ENCODE measurements at places on chromosomes 3 and 15.

DNA sequence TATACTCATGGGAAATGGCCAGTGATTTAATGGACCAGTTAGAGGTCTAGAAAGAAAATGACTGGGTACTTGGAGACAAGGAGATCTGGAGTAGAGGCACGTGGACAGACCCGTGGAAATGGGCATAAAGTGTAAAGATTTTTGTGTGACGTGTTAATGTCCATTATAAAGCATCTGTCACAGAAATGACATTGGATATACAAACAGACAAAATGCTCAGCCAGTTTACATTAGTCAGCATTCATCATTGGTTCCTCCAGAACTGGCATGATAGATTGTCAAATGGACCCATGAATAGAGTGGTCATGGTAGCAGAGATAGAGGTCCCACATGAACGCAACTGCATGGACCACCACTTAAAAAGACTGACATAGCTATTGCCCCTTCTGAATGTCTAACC is 144.1 kb upstream of the GALNT15 start:
- DNase-seq: no peak

DNA sequence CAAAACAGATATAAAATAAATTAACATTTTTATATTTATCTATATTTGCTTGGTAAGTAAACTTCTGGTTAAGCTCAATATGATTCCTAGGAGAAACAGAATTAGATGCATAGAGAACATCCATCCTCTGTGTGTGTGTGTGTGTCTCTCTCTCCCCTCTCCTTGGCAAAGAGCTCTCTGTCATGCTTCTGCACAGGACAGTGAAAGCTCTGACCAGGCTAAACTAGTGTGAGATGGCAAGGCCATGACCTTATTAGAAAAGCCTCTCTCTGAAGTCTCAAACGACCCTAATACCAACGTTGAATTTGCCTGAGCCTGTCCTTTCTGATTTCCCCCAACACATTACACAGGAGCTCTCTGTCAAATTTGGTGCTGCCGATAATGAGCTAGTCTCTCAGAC is 746.0 kb downstream of the VGLL3 start:
- no peak for DNase-seq

DNA sequence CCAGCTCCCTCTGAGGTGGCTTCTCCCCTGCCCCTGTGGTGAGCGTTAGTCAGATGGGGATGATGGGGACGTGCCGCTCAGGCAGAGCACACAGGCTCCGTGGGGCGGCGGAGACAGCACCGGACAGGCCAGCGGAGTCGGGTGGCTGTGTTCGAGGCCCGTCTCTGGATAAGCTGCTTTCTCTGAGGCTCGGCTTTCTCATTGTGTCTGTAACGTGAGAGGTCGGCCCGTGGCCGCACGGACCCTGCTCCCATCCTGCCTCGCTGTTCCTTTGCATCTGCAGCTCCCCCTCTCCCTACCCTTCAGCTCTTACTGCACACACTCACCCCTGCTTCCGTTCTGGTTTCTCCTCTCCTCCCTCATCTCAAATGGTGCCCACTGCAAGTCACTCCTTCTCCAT is 62.5 kb downstream of the FAM43A start:
- DNase-seq: no peak

- DNase-seq: no peak
These were observed 963 bp upstream of the NTRK3 start for GRCh38 chr15:88257311-88258092.

DNA sequence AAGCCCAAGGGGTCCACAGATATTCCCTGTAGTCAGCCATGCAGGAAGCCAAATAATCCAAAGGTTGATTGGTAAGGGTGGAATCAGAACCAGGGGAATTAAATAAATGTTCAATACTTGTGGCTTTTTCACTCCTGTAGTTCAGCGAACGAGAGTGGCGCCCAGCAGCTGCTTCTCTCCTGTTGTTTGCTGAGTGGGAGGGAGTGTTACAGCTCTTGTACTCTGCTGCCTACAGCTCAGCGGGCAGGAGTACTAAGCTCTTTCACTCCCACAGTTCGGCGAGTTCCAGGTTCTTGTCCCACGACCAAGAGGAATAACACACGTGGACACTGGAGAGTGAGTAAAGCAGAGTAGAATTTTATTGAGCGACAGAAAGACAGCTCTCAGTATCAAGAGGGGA is 105.9 kb downstream of the MOBP start:
- DNase-seq: no peak

- peak; percentile 19 for DNase-seq
These were observed 5.7 kb upstream of the CNTN6 start for GRCh38 chr3:1087066-1087560.

DNA sequence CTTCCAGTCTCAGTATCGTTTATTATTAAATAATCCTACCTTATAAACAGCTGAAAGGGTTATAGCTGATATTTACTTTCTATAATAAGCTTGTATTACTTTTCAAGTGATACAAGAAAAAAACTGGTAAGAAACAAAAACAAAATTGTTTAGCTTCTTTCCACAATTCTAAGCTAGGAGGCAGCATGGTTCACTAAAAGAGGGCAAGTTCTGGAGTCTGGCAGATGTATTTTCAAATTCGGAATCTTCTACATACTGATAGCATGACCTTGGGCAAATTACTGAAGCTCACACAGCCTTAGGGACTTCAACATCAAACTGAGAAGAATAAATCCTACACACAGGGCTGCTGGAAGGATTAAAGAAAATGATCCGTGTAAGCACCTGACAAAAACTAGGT is 15.4 kb downstream of the C15orf62 start:
- DNase-seq: no peak

- no peak for DNase-seq
These were observed 2.7 kb upstream of the FNDC3B start for GRCh38 chr3:172036541-172037215.

- no peak for DNase-seq
These were observed 1.5 kb upstream of the NCK1 start for GRCh38 chr3:136860541-136860940.

DNA sequence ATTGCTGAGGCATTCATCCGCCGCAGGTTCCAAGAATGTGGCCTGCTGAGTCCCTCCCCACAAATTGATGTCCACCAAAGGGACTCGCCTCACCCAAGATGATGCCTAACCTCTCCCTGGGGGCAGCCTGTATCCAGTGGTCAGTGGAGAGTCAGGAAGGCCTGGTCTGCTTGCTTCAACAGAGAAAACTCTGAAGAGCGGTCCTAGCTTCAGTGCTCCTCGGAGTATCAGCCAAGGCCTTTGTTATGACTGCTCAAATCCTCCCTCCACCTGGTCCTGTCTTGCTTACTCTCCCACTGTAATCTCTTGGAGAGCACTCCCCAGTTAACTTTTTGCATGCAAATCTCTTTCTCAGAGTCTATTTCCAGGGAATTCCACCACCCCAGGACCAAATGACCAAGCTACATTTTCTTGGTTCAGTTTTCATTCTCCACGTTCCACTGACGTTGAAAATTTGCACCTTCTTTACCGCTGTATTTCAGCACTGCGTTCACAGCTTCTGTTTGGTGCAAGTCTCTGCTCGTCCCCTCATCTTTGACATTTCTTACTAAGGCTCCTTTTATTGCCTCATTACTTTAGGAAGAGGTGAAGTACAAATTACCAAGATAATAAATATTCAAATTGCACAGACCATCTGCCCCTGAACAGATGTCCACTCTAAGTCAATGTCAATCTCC is 22.3 kb downstream of the CMTM7 start:
- DNase-seq: no peak

DNA sequence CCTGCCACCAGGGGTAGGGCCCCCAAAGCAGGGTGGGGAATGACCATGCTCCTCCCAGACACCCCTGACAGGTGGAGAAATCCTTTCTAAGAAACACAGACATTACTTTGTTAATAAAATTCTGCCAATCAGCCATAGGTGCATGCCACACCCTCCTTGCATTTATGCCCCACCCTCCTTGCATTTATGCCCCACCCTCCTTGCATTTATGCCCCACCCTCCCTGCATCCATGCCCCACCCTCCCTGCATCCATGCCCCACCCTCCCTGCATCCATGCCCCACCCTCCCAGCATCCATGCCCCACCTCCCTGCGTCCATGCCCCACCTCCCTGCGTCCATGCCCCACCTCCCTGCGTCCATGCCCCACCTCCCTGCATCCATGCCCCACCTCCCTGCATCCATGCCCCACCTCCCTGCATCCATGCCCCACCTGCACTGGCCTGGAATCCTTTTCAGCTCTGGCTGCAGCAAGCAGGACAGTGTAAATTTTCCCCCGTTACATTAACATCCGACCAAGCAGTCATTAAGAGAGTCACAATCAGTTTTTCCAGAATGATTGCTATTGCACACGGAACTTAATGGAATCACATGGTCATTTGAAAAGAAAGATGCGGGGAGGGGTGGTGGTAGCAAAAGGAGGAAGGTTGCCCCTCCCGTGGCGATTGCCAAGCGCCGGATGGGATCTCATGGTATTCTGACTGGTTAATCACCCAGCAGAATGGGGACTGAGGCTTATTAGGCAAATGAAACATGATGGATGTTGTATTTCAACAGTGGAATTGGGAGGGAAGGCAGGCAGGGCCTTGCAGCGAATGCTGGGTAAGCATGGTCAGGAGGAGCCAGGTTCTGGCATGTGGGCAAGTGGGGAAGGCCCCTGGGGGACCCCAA is 91.2 kb downstream of the TLE3 start:
- no peak for DNase-seq

GRCh38 chr3:126355777-126356372 is 1.3 kb downstream of the KLF15 start:
- DNase-seq: no peak

DNA sequence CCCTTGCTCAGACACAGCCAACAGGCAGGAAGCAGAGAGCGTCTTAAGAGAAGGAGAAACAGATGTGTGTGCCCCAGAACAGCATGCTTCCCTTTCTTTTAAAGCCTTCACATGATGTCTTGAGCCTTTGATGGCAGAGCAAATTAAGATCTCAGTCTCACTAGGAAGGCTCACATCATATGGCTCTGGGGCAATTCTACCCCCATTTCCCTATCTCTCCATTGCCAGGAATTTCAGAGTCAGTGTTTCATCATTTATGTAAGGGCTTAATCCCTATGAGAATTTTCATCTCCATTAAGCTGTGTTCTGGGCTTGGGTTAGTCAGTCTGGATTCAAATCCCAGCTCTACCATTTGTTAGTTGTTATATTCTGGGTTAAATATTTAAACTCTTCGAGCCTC is 41.4 kb upstream of the GLCE start:
- no peak for DNase-seq

DNA sequence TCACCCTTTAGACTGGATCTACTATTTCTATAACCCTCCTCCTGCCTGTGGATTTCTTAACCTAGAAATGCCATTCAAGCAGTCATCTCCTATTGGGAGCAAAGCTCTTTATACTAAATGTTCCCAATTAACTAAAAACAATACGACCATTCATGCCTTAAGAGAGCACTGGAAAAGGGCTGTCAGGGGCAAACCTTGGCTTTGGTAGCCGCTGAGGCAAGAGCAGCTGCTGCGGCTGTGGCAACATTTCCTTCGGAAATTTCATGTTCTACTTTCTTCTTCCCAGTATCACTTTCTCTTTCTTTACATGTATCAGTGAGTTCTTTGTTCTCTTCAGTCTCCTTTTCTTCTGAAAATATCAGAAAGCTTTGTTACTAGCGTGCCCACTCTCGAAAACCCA is 56.3 kb upstream of the CSPG5 start:
- no peak for DNase-seq

DNA sequence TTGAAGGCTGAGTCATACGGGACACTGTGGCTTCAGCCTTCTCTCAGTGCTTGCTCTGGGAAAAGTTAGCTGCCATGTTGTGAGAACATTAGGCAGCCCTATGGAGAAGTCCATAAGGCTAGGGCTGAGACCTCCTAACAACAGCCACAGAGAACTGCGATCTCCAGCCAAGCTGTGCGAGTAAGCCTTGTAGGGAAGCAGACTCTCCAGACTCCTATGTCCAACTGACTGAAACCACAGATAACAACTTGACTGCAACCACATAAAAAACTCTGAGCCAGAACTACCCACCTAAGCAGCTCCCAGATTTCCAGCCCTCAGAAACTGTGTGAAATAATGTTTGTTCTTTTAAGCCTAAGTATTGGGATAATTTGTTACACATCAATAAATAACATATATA is 40.7 kb downstream of the DENND6A start:
- no peak for DNase-seq

DNA sequence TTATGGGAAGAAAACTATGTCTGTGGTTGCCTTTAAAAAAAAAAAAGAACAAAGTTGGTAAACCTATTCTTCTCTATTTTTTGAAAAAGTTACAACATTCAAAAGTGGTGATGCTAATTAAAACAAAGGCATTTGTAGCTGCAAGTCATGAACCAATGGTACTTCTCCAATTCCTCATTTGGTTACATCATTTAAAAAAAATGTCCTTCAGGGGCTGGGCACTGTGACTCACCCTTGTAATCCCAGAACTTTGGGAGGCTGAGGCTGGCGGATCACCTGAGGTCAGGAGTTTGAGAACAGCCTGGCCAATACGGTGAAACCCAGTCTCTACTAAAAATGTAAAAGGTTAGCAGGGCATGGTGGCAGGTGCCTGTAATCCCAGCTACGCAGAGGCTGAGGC is 574.6 kb downstream of the VGLL3 start:
- DNase-seq: no peak

DNA sequence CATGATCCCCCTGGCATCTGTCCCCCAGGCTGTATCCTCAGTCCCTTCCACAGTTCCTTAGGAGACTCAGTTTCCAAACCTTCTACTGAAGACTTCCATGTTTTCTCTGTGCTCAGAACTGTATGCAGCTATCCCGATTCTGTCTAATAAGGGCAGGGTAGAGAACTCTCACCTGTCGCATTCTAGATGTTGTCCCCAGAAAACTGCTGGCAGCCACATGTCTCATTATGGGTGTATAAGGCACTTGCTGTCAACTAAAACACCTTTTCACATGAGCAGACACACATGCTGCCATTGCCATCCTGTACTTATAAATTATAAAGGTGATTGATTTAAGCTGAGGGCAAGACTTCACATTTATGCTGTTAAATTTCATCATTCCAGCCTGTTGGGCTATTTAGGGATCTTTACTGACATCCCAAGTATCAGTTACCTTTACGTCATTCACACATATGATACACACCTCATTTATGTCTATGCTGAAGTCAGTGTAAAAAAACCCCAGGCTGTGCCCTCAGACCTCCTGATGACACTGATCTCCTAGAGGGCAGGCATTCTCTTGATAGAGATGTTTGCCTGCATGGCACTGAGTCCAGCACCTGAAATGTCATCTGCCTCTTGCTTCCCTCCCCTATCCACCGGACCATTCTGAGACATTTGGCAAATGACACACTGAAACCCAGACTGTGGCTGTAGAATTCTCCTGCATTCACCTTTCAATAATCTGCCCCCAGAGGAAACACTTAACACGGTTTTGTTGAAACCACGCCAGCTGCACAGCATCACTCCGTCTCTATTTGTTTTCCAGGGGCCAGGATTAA is 35.8 kb downstream of the BTD start:
- no peak for DNase-seq

- no peak for DNase-seq
These were observed 226.9 kb downstream of the ZNF385D start for GRCh38 chr3:21524133-21524532.

DNA sequence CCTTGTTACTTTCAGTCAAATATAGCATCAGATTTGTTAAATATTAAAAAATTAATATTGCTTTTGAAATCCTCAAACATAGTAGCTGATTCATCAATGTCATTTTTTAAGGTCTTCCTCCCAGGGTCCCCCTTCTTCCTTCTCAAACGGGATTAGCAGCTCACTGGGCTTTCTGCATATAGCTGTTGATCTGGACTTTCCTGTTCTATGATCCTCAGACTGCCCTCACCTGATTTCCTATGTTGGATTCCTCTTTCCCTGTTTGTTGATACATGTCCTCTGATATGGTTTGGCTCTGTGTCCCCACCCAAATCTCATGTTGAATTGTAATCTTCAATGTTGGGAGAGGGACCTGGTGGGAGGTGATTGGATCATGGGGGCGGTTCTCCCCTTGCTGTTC is 5.8 kb downstream of the GUCA1C start:
- no peak for DNase-seq

GRCh38 chr15:58690703-58691102 is 58.8 kb downstream of the ADAM10 start:
- no peak for DNase-seq

Measured in H54 (cell line).